Activated CD4-positive, alpha-beta T cell treated with anti-CD3 and anti-CD28 coated beads, Interleukin-2, amount 10 ng/mL, durations not matched to agents 7 days and 5 days (primary cell): ENCODE measurements at places on chromosomes 6 and 20.

GRCh38 chr6:40946738-40947301 is 92.2 kb downstream of the UNC5CL start:
- H3K27me3 ChIP-seq, result peaks cover 21% of the 10 kb centered on the region
- H3K4me1 ChIP-seq, result no peaks in the 10 kb centered on the region
- no peak for DNase-seq
- H3K27ac ChIP-seq, result no peak overlapping the region
- H3K4me3 ChIP-seq, result no peak overlapping the region

- H3K36me3 ChIP-seq, result peaks cover 10% of the 10 kb centered on the region
- no peak overlapping the region for H3K27ac ChIP-seq
- DNase-seq, result no peak
- no peak overlapping the region for H3K4me3 ChIP-seq
- H3K27me3 ChIP-seq, result no peaks in the 10 kb centered on the region
- H3K4me1 ChIP-seq, result peaks cover 21% of the 10 kb centered on the region
Observed at GRCh38 chr6:127340171-127340570, 3.2 kb downstream of the ECHDC1 start.

DNA sequence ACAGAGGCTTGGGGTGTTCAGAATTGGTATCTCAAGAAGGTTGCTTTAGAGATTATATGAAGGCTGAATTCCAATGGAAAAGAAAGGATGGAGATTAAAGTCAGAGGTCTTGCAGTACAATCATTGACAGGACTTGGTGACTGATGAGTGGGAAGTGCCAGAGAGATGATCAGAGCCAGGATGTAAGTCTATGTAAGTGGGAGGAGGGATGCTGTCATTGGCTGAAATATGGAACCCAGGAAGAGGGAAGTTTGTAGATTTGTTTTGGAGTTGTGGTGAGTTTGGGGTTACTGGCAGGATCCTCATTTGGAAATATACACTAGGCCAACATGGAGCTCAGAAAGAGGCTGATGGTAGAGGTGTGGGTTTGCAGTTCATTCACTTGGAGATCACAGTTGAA is 23.8 kb upstream of the TNFAIP3 start:
- H3K27me3 ChIP-seq, result no peaks in the 10 kb centered on the region
- H3K4me3 ChIP-seq, result no peak overlapping the region
- H3K36me3 ChIP-seq, result peaks cover 38% of the 10 kb centered on the region

DNA sequence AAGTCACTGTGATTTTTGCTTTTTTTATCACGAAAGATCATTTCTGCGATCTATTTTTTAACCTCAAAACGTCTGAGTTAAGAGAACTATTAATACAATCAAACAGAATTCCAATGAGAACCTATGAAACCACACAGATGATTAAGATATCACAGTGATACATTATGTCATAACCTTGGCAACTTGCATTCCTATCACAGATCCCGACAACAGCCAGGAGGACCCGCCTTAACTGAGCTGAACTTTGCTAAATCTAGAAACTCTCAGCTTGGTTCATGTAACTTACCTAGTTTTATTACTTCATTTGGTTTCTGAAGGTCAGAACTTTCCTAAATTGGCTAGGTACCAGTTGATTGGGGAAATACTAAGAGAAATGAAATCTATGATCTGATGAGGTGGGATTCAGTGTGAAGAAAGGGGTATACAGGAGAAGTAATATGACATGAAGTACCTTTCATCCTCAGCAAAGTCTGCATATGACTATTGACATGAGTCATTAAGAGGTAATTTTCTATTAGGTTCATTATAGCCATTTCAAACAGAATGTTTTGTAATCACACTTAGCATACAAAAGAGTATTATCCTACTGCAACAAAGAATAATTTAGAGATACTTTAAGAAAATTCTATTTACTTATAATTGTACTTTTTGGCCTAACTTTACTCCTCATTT is 11.2 kb downstream of the LYRM4 start:
- no peak overlapping the region for H3K4me3 ChIP-seq
- no peak for DNase-seq
- no peaks in the 10 kb centered on the region for H3K27me3 ChIP-seq
- peaks cover 16% of the 10 kb centered on the region for H3K36me3 ChIP-seq

DNA sequence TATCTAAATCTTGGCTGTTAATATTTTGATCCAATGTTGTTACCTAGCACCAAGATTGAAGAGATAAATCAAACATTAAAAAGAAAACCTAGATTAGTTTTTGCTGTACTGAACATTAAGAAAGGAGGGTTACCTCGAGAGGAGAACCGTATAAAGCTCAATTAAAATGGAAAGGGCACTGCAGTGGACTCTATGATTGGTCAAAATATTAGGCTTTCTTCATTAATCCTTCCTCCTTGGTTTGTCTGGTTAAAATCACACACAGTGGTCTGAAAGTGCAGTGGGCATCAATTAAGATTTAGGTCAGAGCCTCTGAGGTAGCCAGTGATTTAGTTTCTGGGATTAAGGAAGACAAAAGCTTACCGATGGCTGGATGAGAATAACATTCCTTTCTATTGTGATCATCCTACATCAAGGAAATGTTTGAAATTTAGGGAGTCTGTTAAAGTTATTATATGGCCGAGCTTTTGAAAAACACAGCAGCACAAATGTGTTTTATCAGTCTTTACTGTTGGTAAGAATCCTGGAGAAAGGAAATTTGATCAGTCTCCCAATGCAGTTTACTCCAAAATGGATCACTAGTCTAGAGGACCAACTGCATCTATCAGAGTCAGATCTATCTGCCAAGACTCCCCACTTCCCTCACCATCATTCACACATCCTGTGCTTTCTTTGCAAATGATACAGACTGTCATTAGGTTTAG is 134.6 kb upstream of the NEDD9 start:
- H3K4me1 ChIP-seq, result peaks cover 61% of the 10 kb centered on the region
- no peak overlapping the region for H3K4me3 ChIP-seq
- H3K36me3 ChIP-seq, result peaks cover 60% of the 10 kb centered on the region
- DNase-seq, result no peak
- no peaks in the 10 kb centered on the region for H3K27me3 ChIP-seq

DNA sequence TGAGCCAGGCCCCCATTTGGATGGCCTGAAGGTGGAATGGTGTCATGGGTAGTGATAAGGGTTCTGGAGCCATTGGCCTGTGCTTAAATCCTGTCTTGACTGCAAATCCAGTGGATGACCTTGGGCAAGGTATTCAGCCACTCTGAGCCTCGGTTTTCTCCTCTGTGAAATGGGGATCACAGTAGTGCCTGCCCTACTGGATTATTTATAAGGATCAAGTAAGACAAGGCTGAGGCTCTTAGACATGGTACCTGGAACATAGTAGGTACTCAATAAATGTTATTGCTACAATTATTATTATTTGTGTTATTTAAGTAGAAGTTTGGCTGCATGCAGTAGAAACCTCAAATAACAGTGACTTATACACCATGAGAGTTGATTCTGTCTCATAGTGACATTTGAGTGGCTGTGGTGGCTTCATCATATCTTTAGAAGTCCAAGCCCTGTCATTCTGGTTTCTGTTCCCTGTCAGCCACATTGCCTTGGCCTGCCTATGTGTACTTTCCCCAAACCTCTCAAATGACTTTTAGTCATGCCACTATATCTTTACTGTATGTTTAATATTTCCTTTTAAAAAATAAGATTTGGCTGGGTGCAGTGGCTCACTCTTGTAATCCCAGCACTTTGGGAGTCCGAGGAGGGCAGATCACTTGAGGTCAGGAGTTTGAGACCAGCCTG is 37.6 kb upstream of the CHMP4B start:
- peaks cover 7% of the 10 kb centered on the region for H3K36me3 ChIP-seq
- no peak overlapping the region for H3K27ac ChIP-seq
- no peak overlapping the region for H3K4me3 ChIP-seq

DNA sequence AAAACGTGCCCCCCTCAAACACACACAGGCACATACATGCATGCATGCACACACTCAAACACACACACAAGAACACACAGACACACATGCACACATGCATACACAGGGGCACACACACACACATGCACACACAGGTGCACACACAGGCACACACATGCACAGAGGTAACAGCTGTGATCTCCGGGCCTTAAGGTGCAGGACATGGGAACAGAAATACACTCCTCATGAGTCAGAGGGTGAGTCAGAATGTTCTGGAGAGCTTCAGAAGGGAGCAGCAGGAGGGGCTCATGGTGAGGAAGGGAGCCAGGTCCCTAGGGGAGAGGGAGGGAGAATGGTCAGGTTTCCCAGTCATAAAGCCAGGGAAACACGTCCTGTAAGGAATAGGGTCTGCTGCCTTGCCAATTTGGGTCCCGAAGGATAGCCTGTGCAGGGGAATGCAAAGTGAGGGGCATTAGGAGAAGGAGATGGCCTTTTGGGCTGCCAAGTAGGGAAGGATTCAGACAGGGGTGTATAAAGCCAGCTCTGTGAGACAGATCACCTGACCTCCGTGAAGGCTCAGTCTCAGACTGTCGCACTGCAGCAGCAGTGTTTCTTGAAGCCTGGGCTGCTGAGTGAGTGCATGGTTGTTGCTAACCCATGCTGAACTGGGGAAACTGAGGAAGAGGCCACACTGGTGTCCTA is 123.9 kb downstream of the MAFB start:
- no peak for DNase-seq
- no peak overlapping the region for H3K27ac ChIP-seq
- no peak overlapping the region for H3K4me3 ChIP-seq

DNA sequence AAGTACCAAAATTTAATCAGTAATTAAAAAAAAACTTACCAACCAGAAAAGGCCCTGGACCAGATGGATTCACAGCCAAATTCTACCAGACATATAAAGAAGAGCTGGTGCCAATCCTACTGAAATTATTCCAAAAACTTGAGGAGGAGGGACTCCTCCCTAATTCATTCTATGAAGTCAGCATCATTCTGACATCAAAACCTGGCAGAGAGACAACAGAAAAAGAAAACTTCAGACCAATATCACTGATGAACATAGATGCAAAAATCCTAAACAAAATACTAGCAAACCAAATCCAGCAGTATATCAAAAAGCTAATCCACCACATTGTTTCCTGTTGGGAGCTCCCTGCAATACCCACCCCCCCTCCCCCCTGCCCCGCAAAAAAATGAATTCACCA is at the start of gene WFDC11:
TSS of gene WFDC11 (minus strand) at position 101 of the 400 bp plus-strand sequence. CDS start 19,639 bp downstream, outside the sequence.
- H3K27ac ChIP-seq, result no peak within 1 kb of the TSS
- peaks cover 40% of the 10 kb centered on the region for H3K27me3 ChIP-seq
- no peak within 1 kb of the TSS for H3K4me3 ChIP-seq
- DNase-seq, result no peak
- H3K4me1 ChIP-seq, result no peaks in the 10 kb centered on the region

DNA sequence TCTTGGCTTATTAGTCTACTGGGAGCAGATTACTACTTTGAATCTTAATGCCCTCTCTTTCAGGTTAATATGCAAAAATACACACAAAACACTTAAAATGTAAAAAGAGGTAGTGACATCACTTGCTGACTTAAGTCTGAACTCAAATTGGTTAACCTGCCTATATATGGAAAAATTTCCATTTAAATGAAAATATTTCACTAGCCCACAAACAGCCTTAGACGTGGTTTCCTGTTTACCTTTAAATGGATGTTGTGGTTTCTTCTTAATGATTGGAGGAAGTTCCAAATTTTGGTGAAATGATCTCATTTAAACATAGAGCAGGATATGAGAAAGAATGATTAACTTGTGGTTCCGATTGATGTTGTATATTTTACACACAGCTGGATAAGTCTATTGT is 553.7 kb downstream of the CD109 start:
- DNase-seq, result no peak
- no peaks in the 10 kb centered on the region for H3K4me1 ChIP-seq
- H3K4me3 ChIP-seq, result no peak overlapping the region
- H3K27ac ChIP-seq, result no peak overlapping the region
- H3K36me3 ChIP-seq, result no peaks in the 10 kb centered on the region
- H3K27me3 ChIP-seq, result no peaks in the 10 kb centered on the region

- H3K27ac ChIP-seq, result no peak overlapping the region
- H3K4me3 ChIP-seq, result no peak overlapping the region
- H3K4me1 ChIP-seq, result no peaks in the 10 kb centered on the region
- H3K36me3 ChIP-seq, result no peaks in the 10 kb centered on the region
- H3K27me3 ChIP-seq, result no peaks in the 10 kb centered on the region
Observed at GRCh38 chr6:139996253-139996834, 621.9 kb upstream of the CITED2 start.

- no peak overlapping the region for H3K27ac ChIP-seq
- H3K4me3 ChIP-seq, result no peak overlapping the region
- H3K4me1 ChIP-seq, result peaks cover 2% of the 10 kb centered on the region
- H3K27me3 ChIP-seq, result peaks cover 33% of the 10 kb centered on the region
- no peak for DNase-seq
Observed at GRCh38 chr6:41644297-41644879, 6.1 kb downstream of the MDFI start.

DNA sequence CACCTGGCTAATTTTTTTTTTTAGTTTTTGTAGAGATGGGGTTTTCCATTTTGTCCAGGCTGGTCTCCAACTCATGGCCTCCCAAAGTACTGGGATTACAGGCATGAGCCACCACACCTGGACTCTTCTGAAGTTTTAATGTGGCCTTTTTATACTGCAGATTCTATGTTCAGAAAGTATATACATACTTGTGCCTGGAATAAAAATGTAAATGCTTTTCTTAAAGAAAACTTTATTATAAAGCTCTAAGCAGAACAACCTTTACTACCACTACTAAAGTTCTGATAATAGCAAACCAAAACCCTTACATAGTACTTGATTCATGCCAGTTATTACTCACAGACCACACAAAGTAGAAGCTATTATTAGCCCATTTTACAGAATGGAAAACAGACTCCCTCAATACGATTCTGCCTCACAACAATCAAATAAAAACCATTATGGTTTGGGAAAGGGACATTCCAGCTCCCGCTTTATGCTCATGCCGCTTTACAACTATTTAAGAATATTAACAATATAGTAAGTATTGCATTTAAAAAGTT is 5.3 kb downstream of the PHIP start:
- H3K36me3 ChIP-seq, result peaks cover 41% of the 10 kb centered on the region
- no peaks in the 10 kb centered on the region for H3K27me3 ChIP-seq
- H3K4me1 ChIP-seq, result peaks cover 45% of the 10 kb centered on the region

GRCh38 chr6:155709262-155709661 is 253.6 kb upstream of the NOX3 start:
- no peak overlapping the region for H3K27ac ChIP-seq
- no peaks in the 10 kb centered on the region for H3K27me3 ChIP-seq
- no peaks in the 10 kb centered on the region for H3K36me3 ChIP-seq
- H3K4me3 ChIP-seq, result no peak overlapping the region
- no peaks in the 10 kb centered on the region for H3K4me1 ChIP-seq

DNA sequence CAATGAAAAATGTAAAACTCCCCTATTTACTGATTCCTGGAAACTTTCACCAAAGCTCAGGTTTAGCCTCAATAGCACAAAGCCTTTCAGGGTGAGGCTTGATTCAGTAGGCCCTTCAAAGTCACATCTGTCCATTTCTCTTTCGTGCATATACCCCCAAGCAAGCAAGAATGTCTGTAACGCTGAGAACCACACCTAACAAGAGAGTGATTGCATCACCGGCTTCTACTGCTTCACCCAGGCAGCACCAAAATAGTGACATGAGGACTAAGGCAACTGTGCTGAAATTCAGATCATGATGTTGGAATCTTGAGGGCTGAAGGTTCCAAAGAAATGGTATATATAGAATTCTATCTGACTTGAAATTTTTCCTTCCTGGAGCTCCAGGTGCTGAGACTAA is 26.1 kb downstream of the CGA start:
- H3K36me3 ChIP-seq, result no peaks in the 10 kb centered on the region
- H3K4me1 ChIP-seq, result peaks cover 4% of the 10 kb centered on the region
- H3K4me3 ChIP-seq, result no peak overlapping the region
- H3K27me3 ChIP-seq, result peaks cover 16% of the 10 kb centered on the region

- no peak overlapping the region for H3K27ac ChIP-seq
- no peaks in the 10 kb centered on the region for H3K27me3 ChIP-seq
- no peak for DNase-seq
Observed at GRCh38 chr6:111377558-111378120, 105.4 kb downstream of the REV3L start.

- no peaks in the 10 kb centered on the region for H3K27me3 ChIP-seq
- H3K36me3 ChIP-seq, result no peaks in the 10 kb centered on the region
- no peak overlapping the region for H3K4me3 ChIP-seq
- H3K27ac ChIP-seq, result no peak overlapping the region
Observed at GRCh38 chr6:15827496-15828255, 164.8 kb upstream of the DTNBP1 start.
